ENCODE measurements at places on chromosomes 7 and 10. TPM values are rescaled to one million over a fixed set of nuclear protein-coding genes. Genes with fewer than 3 reads are reported as not detected.

DNA sequence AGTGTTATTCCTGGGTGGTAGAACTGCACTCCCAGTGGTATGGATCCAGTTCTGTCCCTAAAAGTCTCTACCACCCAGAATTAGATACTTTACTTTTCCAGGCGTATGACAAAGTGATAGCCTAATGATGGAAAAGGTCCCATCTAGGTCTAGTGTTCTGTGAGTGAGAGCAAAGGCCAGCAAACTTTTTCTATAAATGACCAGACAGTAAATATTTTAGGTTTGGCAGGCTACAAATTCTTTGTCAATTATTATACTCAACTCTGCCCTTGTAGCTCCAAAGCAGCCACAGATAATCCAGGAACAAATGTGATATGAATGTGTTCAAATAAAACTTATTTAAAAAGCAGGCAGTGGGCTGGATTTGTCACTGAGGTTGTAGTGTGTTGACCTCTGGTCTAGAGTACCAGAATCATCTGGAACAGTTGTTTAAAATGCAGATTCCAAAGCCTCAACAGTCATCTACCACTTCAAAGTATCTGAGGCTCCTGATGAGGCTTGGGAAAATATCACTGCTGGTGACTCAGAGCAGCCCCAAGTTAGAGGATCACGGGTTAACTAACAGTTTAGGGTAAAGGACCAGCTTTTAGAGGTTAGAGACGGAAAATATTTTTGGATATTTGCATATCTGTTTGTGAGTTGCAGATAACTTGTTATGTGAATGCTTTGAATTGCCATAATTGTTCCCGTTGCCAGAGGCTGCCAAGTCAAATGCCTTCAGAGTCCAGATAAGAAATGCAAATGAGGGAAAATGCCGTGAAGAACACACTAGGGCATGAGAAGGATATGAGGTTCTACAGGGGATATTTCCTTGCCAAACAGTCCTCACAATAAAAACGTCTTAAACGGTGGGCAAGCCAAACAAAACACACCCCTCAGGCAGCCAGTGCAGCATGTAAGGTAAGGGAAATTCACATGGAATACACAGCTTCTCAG, 19.4 kb downstream of the NRAP start:
- no peaks in the 10 kb centered on the region for H3K27me3 ChIP-seq
- H3K4me3 ChIP-seq, result no peak overlapping the region

DNAJB9 gene
- 21.6 TPM for total RNA-seq

SSC4D gene
- total RNA-seq, result 6.1 TPM

DNA sequence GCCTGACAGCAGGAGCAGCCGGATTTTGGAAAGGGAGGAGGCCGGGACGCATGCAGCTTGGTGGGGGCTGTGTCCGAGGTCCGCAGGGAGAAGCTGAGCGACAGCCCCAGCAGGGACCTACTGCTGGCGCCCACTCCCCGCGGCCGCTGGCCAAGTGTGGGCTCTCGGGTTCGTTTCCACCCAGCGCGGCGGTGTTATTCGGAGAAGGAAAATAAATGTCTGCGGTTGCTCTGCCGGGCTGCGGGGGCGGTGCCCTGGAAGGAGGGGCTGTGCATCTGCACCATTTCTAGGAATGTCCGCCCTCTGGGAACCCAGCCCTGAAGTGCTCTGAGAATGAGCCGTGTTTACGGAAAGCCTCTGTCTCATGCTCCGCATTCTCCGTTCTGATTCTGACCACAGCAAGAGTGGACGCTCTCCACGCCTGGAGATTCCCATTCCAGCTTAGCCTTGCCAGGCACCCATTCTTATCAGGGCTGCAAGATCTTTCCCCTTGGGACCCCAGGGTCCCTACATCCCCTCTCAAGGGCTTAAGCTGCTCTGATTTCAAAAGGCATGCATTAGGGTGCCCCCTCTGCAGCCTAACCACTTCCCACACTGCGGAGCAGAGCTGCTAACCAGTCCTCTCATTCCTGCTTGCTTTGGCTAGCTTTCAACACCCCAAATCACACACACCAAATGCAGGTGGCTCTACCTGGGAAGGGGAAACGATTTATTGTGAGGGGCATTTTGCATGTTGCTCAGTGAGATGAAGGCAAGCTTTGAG, 256.6 kb upstream of the GLI3 start:
- H3K36me3 ChIP-seq, result no peaks in the 10 kb centered on the region
- no peak overlapping the region for H3K27ac ChIP-seq
- no peaks in the 10 kb centered on the region for H3K27me3 ChIP-seq
- peak overlapping the region; percentile 87 for H3K4me3 ChIP-seq
- peaks cover 9% of the 10 kb centered on the region for H3K4me1 ChIP-seq
- peak; percentile 70 for DNase-seq

DNA sequence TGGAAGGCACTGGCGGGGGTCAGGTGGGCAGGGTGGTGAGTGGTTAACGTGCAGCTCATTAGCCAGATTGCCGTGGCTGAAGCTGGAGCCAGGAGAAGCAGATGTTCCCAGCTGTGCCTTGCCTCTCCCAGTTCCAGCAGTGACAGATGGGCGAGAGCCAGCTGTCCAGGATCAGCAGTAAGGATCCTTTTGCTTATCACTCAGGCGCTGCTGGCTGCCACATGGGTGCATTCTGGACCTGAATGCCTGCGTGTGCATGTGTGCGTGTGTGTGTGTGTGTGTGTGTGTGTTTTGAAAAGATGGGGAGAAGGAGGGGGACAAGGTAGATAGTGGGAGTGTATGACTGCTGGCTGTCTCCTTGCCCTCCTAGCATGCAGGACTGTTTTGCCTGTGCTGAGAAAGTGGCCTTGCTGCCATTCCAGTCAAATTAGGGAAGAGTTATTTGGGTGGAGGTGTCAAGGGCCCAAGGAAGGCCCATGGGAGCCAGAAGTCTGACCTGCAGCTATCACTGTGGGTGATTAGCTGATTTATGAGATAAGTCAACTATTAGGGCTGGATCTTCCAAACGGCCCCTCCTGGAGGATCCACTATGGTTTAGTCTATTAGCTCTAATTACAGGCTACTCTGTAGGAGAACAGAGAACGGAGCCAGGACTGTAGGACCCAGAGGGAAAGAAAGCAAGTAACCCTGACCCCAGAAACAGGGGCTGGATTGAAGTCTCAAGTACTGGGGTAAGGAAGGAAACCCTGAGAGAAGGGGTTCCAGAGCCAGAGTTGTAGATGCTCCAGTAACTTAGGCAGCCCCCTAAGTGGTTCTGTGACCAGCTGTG, 3.3 kb downstream of the EPHA1 start:
- no peaks in the 10 kb centered on the region for H3K36me3 ChIP-seq
- peaks cover 31% of the 10 kb centered on the region for H3K4me1 ChIP-seq
- peak overlapping the region; percentile 97 for H3K27ac ChIP-seq
- H3K27me3 ChIP-seq, result peaks cover 16% of the 10 kb centered on the region
- peak; percentile 88 for DNase-seq

MNX1 gene
- total RNA-seq, result 0.59 TPM

DNA sequence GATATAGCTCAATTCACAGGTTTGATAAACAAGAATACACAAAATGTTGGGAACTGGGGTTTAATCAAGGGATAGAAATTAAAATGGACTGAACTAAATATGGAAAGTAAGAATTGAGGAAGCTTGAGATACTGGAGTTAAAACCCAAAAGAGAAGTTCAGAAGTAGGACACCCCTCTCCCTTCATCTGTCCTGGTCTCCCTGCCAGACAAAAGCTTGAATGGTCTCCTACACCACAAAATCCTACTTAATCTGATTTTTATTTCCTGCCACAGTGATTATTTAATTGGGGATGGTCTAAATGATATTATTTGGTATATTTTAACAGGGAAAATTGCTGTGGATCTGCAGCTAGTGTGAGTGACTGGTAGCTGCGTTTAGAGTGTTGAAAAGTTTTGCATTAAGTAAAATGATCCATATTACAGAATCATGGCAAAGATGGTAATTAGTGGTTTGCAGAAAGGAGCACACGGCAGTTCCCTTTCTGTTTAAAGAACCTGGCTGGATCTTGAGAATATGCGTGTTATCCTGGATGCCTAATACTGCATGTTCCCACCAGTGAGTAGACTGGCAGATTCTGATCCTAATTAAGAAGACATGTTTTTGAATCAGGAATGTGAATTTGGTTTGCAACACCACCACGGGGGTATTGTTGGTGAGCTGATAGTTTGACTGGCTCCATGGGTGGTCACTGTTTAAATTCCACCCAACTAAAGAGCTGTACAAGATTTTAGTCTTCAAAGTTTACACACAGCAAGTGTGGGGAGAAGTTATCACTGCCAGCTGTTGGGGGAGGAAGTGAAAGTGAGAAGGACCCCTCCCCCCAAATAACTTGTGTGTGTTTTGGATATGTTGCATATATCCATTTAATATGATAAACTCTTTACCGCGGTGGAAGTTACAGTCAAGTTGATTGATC, 5.5 kb downstream of the RBM20 start:
- no peak overlapping the region for H3K27ac ChIP-seq
- DNase-seq, result no peak
- peaks cover 35% of the 10 kb centered on the region for H3K4me1 ChIP-seq
- peaks cover 3% of the 10 kb centered on the region for H3K27me3 ChIP-seq

- no peak overlapping the region for H3K27ac ChIP-seq
- H3K4me3 ChIP-seq, result no peak overlapping the region
- H3K36me3 ChIP-seq, result peaks cover 4% of the 10 kb centered on the region
- H3K27me3 ChIP-seq, result no peaks in the 10 kb centered on the region
- no peaks in the 10 kb centered on the region for H3K4me1 ChIP-seq
These were observed 173.8 kb upstream of the SMIM30 start for GRCh38 chr7:113292105-113292504.

Data from glutamatergic neuron (in vitro differentiated cells).